ENCODE measurements at places on chromosomes 3 and 15.

GRCh38 chr3:50435371-50436113 is 67.9 kb downstream of the CACNA2D2 start:
- no peak for DNase-seq

DNA sequence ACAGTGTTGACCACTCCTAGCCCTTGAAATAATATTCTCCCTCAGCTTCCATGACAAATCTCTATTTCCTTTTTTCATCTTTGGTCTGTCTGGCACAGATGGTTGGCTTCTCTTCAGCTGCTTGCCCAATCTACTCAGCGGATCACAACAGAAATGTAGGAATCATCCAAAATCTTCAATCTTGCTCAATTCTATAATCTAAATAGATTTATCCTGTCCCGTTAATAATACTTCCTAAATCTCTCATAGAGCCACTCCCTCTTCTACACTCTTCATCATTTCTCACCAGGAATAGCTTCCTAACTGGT is 3.8 kb downstream of the PEAK1 start:
- DNase-seq = no peak

DNA sequence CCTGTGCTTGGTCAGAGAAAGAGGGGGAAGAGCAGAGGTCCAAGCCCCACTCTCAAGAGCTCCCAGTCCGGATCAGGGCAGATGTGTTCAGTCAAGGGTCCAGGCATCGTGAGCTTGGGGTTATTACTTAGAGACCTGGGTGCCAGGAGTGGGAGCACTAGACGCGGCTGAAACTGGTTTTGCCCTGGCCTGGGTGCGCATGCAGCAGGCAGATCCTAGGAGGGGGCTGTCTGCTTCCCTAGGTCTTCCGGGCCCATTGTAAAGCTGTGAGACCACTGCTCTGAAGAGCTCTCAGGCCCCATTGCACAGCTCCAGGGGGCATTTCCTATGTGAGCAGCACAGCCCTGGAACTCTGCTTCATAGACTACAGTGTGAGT is 204.9 kb upstream of the LINGO1 start:
- no peak for DNase-seq

DNA sequence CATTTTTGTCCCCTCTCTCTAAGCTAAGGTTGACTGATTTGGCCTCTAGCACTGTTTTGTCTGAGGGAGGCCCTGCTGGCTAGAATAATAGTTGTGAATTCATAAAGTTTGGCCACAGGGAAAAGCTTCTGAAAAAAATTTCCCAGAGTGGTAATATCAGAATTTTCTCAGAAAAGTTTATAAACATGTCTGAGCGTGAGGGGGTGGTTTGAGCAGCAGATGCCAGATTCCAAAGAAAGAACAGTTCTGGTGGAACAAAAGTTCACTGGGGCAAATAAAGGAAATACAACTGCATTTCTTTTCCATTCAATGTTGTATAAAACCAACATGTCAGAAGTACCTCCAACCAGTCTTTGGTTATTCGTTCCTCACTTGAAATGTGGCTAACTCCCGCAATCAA is 61.2 kb downstream of the CLDN1 start:
- no peak for DNase-seq

- no peak for DNase-seq
Measured at GRCh38 chr3:40752492-40752891, 227.7 kb downstream of the ZNF621 start.

DNA sequence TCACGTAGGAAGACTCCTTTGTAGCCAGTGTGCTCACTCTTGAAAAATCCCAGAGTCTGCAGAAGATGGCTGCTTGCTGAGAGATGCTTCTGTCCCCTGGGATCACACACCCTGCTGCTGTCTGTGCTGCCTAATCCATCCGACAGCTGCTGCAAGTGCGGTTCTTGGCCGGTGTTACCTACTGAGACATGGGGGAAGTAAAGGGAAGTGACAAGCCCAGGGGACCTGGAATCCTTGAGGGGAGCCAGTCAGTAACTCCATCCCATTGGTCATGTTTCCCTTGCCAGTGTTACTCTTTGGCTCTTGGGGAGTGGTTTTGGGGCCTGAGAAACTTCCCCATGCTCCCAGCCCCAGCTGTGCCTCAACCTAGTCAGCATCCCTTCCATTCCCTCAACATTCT is 8.3 kb upstream of the CPNE9 start:
- DNase-seq = no peak

DNA sequence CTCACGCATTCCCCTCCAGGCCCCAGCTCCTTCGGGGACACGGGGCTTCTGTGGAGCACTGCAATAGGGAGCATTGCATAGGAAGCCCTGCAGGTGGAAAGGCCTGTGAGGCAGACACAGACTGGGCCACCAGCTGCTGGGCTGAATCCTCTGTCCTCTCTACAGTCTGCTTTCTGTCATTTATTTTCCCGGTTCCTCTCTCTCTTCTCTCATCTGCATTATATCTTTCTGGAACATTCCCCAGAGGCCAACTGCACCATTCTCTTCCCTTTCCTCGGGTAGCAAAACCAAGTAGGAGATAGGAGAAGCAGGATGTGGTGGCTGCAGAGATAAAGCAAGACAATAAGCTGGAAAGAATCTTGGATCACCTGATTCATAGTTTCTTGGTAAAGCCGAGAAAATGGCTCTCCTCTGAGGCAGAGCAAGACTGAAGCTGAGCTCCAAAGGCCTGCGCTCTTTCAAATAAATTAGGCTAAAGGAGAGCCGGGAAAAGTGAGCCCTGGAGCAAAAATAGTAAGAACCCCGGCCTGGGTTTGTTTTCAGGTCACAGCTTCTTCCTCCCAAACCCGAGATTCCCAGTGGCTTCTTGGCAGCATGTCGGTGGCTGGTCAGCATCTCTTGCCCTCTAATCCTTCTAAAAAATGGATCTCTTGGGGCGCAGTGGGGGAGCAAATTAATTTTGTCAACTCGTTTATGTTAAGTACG is 5.3 kb downstream of the TM4SF4 start:
- no peak for DNase-seq

- DNase-seq = no peak
Measured at GRCh38 chr3:196624067-196624790, 15.3 kb upstream of the NRROS start.

- DNase-seq = no peak
Measured at GRCh38 chr15:91752081-91752785, 101.3 kb upstream of the SLCO3A1 start.

DNA sequence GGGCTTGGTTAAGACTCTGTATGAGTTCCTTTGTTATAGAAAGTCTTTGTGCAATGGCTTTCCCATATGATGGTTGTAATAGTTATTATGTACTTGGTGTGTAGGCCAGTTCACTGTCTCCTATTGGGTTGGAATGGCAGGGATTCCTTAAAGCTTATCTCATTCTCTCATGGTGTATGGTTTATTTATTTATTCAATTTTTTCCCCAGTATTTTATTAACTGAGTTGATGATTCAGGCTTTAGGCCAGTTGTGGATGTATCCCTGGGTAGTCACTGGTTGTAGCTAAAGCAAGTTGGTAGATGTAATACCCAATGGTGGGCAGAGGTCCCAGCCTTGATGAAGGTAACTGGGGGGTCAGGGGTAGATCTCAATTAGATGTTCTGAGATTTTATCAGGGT is 349.4 kb downstream of the DOCK3 start:
- DNase-seq = no peak

DNA sequence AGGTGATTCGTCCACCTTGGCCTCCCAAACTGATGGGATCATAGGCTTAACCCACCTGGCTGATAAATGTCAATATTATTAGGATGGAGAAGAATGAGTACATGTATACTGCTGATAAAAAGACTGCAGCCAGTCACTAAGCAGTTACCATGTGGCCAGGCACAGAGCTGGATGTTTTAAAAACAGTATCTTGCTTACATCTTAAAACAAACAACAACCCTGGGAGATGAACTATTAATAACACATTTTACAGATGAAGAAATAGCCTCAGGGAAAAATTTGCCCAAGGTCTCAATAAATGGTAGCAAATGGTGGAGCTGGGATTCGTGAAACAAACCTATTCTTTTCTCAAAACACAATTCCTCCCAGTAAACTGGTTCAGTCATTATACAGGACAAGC is 18.1 kb downstream of the IL17RD start:
- no peak for DNase-seq

DNA sequence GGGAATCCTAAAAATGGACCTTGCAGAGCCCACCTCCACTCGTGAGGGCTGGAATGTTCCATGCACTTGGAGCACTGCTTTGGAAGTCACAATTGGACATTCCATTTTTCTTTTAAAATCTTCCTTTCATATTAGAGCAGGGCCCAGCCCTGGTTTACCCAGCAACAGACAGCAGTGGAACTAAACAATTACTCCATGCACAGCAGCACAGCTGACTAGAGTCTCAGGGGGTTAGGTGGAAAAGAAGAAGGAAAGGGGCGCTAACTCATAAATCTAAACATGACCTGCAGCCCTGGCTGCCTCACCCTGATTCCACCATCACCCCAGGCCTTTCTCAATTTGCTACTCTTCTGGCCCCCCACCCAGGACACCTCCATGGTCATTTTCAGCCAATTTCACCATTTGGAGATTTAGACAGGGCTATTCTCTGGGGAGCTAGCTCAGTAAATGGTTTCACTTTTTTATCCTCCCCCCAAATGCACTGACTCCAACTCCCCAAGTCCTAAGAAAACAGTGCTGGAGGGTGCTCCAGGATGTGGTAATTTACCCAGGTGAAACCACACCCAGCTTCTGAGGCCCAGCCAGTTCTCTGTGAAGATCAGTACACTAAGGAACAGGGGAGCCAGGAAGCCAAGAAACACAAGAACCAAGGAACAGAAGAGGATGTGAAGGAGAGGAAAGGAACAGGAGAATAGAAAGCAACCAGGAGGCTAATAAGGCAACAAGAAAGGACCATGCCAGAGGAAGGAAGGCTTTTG is 1.6 kb upstream of the LRRC31 start:
- no peak for DNase-seq

DNA sequence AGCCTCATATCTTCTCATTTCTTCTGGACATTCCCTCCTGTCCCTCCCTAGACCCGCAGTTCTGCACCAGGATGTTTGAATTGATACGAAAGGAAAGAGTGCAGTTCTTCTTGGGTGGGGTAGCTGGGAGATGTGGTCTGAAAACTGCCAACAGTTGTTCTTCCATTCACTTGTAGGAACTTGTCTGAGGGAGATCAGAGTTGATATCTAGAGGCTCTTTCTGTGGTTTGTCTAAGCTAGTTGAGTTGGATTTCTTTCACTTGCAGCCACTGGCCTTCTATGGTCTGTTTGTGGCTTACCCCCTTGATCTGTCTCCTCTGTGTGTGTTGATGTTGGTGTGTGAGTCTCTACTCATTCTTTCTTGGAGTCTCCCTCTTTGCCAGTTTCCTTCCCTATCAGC is 42.5 kb upstream of the PIK3CB start:
- DNase-seq = no peak

Measured in Right ventricle myocardium superior (tissue), 1 donor.